ENCODE measurements at places on chromosomes 2 and 18.

GRCh38 chr2:41999128-41999480 lies 48.7 kb upstream of the PKDCC start:
- DNase-seq, result no peak

GRCh38 chr2:49309461-49309860 lies 155.1 kb upstream of the FSHR start:
- DNase-seq, result no peak

DNA sequence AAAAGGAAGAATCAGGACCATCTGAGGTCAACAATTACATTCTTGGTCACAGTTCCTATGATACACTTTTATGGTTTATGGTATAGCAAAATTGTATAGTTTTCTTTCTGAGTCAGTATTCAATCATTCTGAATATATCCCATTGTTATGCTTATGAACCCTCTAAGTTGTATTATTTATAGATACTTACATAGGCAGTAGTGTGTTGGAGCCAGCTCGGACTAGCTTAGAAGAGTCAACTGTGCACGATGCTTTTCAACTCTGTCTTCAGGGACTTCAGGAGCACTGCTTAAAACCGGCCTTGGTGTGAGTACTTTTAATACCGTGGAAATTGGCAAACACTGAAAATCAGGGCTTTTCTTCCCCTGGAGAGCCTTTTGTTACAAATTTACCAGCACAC lies 215.7 kb downstream of the IKZF2 start:
- DNase-seq, result no peak

- no peak for DNase-seq
These were observed 60.4 kb upstream of the TWIST2 start for GRCh38 chr2:238787501-238787900.

DNA sequence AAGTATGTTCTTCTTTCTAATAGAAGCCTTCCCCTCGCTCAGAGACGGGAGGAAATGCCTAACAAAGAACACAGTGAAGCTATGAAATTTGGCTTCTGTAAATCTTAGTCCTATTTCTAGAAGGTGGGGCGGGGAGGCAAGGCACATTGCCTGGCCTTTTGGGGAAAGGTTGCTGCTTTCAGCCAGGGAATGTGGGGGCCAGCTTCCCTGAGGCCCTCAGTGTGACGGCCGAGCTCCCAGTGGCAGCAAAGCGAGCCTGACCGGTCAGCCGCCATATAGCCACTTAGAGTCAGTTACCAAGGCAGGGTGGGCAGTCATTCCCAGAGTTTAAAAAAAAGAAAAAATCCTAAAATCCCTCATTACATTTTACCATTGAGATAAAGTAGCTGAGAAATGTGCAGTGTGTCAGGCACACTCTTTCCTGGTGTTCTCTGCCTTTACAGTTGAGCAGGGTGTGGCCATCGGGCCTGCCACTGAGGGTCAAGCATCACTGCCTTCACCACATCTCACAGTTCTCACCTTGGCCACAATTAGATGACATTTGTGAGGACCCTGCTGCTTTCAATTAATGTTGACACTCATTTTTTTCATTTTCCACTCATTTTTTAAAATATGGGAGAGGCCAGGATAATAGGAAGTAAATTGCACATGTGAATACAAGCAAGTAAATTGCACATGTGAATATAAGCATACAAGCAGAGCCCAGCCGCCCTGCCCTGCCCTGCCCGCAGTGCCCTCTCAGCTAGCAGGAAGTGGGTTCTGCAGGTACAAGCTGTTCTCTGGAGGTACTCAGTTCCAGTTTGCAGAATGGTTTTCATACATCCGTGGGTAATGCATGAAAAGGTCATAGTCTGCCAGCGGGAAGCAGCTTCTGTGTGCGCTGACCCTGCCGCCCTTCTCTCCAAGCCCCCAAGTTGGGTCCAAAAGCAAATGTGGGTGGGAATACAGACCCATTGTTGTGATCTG lies 76.9 kb downstream of the WDSUB1 start:
- DNase-seq, result peak; percentile 56
